ENCODE measurements at places on chromosomes 5 and 9.

- no peak for DNase-seq
These were observed 61.6 kb downstream of the KCTD16 start for GRCh38 chr5:144232285-144232684.

GRCh38 chr5:160905285-160905684 is 53.3 kb upstream of the ATP10B start:
- no peak for DNase-seq

DNA sequence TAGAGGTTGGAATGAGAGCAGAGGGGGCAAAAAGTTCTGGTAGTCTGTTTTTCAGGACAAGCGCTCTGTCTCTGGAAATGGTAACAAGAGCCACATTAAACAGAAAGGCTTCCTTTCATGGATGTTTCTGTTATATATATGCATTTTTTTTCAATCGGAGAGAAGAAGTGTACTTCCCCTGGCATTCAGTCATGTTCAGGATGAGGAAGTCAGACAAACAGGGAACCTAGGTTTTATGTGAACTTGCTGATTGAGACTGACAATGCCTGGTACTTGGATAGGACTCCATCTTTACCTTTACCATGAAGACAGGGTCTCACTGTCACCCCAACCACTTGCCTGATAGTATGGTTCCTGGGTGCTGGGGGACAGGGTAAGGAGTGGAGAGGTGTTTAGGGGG is 30.1 kb upstream of the ZBED3 start:
- DNase-seq, result no peak

GRCh38 chr9:36882594-36882993 is 151.5 kb downstream of the PAX5 start:
- DNase-seq, result no peak

DNA sequence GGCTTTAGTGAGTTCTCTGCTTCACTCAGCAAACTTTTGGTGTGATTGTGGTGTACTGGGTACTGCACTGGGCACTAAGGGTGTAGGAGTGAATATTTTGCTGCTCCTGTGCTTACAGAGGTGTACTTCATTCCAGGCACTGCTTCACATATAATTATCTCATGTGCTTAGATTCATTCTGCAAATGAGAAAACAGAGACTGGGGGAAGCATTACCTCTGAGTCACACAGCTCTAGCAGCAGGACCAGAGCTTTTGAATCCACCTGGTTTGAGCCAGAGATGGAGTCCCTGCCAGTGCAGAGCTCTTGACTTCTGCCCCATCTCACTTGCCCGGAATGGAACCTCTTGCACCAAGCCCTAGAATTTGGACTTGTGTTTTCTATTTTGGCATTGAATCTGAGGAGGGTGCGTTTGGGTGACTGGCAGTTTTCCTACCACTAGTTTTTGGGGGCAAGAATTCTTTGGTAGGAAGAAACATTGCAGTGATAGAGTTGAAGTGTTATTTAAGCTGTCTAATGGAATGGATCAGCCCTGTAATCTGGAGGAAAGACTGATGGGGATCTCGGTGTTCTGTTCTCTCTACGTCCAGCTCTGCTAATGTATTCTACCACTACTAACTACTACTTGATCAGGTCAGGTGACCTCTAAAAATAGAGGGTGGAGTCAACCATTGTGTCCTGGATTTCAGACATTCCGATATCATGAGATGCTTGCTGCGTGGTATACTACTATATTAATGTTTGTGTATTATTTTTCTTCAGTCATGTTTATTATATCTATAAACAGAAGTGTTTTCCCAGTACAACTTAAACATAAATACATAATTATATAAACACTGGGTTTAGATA is 2.5 kb downstream of the ARHGAP26 start:
- no peak for DNase-seq

GRCh38 chr5:172892713-172893112 is 58.7 kb downstream of the ERGIC1 start:
- no peak for DNase-seq

DNA sequence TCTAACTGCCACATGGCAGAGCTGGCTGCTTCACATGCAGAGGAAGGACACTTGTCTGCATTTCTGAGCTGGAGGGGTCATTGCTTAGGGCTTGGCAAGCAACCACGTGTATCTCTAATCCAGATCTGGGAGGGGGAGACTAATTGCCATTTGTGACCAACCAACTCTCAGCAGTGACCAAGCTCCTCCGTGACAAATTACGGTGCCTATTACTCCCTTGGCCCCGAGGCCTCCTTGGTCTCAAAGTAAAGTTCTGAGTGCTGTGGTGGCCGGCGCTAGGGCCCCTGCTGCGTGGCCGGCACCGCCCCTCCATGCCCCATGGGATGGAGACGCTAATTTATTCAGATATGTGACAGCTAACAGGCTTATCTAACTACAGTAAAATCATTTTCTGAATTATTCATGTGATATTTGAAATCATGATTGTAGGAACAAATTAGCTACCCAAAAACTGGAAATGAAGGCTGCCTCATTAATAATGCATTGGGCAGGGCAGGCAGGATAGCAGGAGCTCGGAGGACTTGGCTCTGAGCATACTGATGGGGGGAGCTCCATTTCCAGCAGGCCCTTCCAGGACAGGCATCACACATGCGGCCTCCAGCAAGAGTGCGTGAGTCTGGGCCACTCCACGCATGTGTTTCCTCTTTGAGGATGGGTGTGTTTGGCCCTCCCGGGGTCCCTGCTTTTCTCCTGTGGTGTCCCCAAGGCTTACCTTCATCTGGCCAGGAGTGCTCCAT is 67.7 kb downstream of the C5orf15 start:
- DNase-seq, result no peak

GRCh38 chr5:53219174-53219573 is 109.6 kb upstream of the MOCS2 start:
- DNase-seq, result no peak

GRCh38 chr9:88344013-88344412 is 44.2 kb upstream of the SPIN1 start:
- no peak for DNase-seq

GRCh38 chr9:129881547-129882324 is 46.5 kb downstream of the USP20 start:
- no peak for DNase-seq

GRCh38 chr9:114908805-114909448 is 21.5 kb downstream of the TNFSF8 start:
- no peak for DNase-seq

All from tibial nerve (tissue), 4 donors.